Left hindlimb (tissue), 1 donor: ENCODE measurements at places on chromosomes 5 and 9.

GRCh38 chr9:4356306-4356705 is 56.4 kb upstream of the GLIS3 start:
- DNase-seq = no peak

DNA sequence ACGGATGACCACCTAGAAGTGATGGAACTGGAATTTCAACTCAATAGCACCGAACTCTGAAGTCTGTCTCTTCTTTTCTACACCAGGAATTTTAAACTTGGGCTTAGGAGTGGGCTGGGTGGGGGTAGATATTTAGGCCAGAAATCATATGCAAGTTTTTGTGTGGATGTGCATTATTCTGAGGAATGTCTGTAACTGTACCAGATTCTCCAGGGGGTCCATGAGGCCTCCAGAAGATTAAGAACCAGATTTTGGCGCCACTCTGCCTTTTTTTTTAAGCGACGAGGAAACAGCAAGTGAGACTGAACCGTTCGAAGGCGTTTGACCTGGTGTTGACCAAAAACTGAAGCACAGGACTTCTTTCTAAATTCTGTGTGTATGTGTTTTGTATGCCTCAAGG is 88.8 kb upstream of the TTC23L start:
- no peak for DNase-seq

DNA sequence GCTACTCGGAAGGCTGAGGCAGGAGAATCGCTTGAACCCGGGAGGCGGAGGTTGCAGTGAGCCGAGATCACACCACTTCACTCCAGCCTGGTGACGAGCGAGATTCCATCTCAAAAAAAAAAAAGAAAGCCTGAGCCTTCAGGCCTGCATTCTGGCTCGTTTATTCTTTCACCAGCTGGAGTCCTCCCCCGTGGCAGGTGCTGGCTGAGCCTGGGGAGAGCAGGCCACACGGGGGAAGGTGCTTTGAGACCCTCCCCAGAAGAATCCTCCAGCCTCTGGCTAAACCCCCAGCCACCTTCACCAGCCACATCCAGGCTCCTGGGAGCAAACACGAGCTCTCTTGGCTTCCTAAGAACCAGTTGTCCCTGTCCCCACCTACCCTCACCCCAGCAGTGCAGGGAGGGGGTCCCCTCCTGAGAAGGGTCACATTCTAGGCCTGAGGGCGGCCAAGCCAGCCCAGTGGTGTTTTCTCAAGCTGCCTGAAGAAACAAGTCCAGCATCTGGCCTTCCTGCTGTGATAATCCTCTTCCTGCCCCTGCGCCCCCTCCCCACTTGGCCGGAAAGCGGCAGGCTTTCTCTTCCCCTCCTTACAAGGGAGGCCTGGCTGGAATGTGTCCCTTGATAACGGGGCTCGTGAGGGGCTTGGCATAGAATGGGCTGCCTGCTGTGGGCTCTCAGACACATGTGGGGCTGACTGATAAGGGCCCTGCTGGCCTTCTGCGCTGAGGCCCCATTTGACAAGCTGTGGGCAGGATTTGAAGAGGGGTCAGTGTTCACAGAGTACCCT is 41.5 kb downstream of the PLPP7 start:
- DNase-seq = no peak

GRCh38 chr5:84961903-84962302 is 577.2 kb upstream of the EDIL3 start:
- no peak for DNase-seq

DNA sequence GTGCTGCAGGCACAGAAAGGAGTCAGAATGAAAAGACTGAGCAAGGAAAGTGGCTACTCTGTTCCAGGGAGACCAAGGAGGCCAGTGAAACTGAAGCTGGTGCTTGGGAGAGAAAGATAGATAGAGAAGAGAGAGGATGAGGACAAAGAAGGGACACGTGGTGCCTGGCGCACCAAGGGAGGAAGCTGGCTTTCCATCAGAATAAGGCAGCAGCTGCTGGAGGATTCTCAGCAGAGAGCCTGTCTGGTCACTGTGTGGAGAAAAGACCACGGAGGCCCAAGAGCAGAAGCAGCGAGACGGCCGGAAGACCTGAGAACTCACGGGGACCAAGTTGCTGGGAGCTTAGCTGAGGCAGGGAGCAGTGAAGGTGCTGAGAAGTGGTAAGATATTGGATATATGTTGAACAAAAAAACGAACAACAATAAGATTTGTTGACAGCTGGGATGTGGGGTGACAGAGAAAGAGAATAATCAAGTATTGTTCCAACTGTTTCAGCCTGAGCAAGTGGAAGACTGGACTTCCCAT is 116.1 kb downstream of the SEMA5A start:
- no peak for DNase-seq

DNA sequence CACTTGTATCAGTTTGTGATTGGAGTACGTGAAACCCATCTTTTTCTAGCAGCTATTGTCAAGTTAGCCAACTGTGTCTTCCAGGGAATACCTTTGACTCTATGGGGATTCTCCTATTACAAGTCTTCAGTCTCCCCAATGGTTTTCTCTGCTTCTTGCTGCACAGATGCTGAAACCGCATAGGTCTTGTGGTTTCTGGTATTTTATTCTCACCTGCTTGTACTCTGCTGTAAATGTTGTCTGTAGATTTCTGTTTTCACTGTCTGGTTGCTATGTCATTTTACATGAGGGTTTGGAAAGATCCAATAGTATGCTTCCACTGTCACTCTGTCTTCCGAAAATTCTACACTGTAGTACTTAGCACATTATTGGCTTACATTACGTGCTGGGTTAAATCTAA is 1196.9 kb upstream of the C9orf72 start:
- DNase-seq = no peak
